ENCODE measurements at places on chromosomes 7 and 10. TPM values are rescaled to one million over a fixed set of nuclear protein-coding genes. Genes with fewer than 3 reads are reported as not detected.

DNA sequence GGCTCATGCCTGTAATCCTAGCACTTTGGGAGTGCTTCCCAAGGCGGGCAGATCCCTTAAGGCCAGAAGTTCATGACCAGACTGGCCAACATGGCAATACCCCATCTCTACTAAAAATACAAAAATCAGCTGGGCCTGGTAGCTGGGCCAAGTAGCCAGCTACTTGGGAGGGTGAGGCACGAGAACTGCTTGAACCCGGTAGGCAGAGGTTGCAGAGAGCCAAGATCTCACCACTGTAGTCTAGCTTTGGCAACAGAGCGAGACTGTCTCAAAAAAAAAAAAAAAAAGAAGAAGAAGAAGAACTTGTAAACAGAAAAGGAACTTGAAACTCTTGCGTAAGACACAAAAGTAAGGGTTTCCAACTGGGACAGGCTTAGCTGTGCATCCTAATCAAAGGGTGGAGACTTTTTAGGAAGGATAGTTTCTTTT lies 5.6 kb upstream of the IFIT2 start:
- no peaks in the 10 kb centered on the region for H3K27me3 ChIP-seq
- DNase-seq = no peak
- peaks cover 3% of the 10 kb centered on the region for H3K36me3 ChIP-seq
- peaks cover 6% of the 10 kb centered on the region for H3K4me1 ChIP-seq

- H3K27ac ChIP-seq = peak overlapping the region; percentile 7
- H3K36me3 ChIP-seq = no peaks in the 10 kb centered on the region
- no peak for DNase-seq
- peak overlapping the region; percentile 78 for H3K4me3 ChIP-seq
Observed at GRCh38 chr7:2403718-2404648, 572 bp downstream of the CHST12 start.

DNA sequence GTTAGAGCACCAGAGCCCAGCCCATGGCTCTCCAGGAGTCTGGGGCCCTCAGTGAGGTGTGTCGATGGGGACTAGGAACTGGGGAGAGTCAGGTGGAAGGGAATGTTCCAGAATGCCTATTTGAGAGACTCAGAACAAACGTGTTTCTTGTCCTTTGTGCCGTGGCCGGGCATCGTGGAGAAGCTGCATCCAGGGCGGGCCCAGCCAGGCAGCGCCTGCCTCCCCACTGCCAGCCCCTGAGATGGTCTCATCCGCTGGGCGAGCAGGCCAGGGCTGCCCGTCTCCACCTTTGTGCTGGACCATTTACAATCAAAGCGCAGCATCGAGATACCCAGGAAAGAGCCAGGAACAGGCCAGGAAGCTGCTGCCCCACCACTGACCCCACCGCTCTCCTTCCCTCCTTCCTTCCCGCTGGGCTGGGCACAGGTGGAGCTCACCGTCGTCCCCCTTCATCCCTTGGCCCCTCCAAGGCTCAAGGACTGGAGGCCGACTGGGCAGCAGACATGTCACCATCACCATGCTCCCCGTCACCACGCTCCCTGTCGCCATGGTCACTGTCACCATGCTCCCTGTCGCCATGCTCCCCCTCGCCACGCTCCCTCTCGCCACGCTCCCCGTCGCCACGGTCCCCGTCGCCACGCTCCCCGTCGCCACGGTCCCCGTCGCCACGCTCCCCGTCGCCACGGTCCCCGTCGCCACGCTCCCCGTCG lies 71.1 kb upstream of the ADGRA1 start:
- no peaks in the 10 kb centered on the region for H3K27me3 ChIP-seq
- H3K4me3 ChIP-seq = no peak overlapping the region
- no peak for DNase-seq
- peaks cover 8% of the 10 kb centered on the region for H3K4me1 ChIP-seq
- no peak overlapping the region for H3K27ac ChIP-seq

GRCh38 chr10:98414932-98415730 lies at the start of gene PYROXD2:
Gene PYROXD2 (minus strand): TSS chr10:98415182. CDS start chr10:98415135, 47 bp downstream.
- peak; percentile 47 for DNase-seq
- H3K4me1 ChIP-seq = peaks cover 17% of the 10 kb centered on the region
- H3K27ac ChIP-seq = peak within 1 kb of the TSS; percentile 49
- no peaks in the 10 kb centered on the region for H3K27me3 ChIP-seq

GRCh38 chr10:98567391-98568133 lies 120.8 kb upstream of the HPS1 start:
- H3K4me1 ChIP-seq = no peaks in the 10 kb centered on the region
- no peaks in the 10 kb centered on the region for H3K27me3 ChIP-seq
- DNase-seq = no peak
- no peaks in the 10 kb centered on the region for H3K36me3 ChIP-seq
- H3K4me3 ChIP-seq = no peak overlapping the region

GRCh38 chr10:42543840-42544372 lies 94.5 kb downstream of the ZNF33B start:
- H3K27me3 ChIP-seq = no peaks in the 10 kb centered on the region
- H3K27ac ChIP-seq = no peak overlapping the region
- H3K4me3 ChIP-seq = no peak overlapping the region

DNA sequence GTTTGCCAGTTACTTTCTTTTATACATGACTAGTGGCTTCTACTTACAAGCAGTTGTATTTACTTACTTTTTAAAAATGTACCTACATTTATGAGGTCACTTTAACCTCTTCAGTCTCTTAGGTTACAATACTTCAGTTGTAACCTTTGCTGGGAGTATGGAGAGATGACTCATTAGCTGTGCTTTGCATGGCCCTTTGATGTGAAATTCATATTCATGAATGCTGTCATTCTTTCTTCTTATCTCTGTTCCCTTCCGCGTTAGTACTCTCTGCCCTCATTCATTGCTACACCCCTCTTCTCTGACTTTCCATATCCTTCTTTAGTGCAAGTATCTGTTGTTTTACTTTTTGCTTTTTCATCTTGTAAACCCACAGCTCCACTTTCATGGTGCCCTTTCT lies 164.3 kb downstream of the BMPER start:
- H3K4me3 ChIP-seq = no peak overlapping the region
- no peak for DNase-seq
- no peaks in the 10 kb centered on the region for H3K36me3 ChIP-seq
- H3K27ac ChIP-seq = no peak overlapping the region

DNA sequence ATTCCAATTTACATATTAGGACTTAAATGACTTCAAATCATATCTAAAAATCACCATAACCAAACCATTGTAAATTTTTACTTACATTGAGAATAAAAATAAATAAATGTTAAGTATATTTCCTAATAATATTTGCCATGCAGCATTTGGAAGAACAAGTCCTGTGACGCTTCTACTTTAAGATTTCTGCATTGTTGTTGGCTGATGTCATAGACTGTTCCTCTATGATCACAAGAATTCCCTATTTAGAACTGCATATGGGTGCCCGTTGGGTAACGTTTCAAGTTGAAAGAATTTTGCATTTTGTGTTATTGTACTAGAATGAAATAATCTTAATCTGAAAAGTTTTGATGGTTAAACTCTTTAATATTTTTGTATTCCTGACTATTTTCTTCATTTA lies 5.1 kb upstream of the ITGB1 start:
- H3K36me3 ChIP-seq = no peaks in the 10 kb centered on the region
- H3K27ac ChIP-seq = no peak overlapping the region
- no peak overlapping the region for H3K4me3 ChIP-seq
- no peaks in the 10 kb centered on the region for H3K27me3 ChIP-seq
- DNase-seq = no peak
- H3K4me1 ChIP-seq = no peaks in the 10 kb centered on the region

DNA sequence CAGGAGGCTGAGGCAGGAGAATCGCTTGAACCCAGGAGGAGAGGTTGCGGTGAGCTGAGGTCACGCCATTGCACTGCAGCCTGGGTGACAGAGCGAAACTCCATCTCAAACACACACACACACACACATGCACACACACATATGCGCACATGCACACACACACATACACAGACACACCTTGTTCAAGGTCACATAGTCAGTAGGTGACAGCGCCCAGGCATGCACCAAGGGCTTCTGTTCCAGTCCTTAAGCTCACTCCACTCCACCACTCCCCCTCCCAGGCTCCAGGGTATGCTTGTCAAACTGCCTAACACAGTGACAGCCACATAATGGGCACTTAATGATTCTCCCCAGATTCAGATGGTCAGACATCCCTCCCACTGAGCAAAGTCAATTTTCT lies 37.0 kb downstream of the KCNMA1 start:
- H3K27ac ChIP-seq = no peak overlapping the region
- H3K36me3 ChIP-seq = no peaks in the 10 kb centered on the region
- peaks cover 12% of the 10 kb centered on the region for H3K4me1 ChIP-seq

GRCh38 chr10:127977357-127978009 lies 70.6 kb downstream of the PTPRE start:
- H3K4me3 ChIP-seq = no peak overlapping the region
- H3K27me3 ChIP-seq = no peaks in the 10 kb centered on the region
- peaks cover 39% of the 10 kb centered on the region for H3K4me1 ChIP-seq
- H3K36me3 ChIP-seq = no peaks in the 10 kb centered on the region
- peak overlapping the region; percentile 73 for H3K27ac ChIP-seq

- no peak overlapping the region for H3K4me3 ChIP-seq
- no peaks in the 10 kb centered on the region for H3K36me3 ChIP-seq
- no peaks in the 10 kb centered on the region for H3K27me3 ChIP-seq
- H3K27ac ChIP-seq = no peak overlapping the region
Observed at GRCh38 chr7:37208528-37208927, 240.1 kb downstream of the ELMO1 start.

OR9A2 gene
- total RNA-seq = 0.50 TPM

TUBAL3 gene
- 0.66 TPM for total RNA-seq

RBP3 gene
- total RNA-seq = not detected
